Stimulated activated CD4-positive, alpha-beta T cell treated with anti-CD3 and anti-CD28 coated beads, Interleukin-4, amount 100 ng/mL, for 24 hours (primary cell): ENCODE measurements at places on chromosomes 12 and 14.

DNA sequence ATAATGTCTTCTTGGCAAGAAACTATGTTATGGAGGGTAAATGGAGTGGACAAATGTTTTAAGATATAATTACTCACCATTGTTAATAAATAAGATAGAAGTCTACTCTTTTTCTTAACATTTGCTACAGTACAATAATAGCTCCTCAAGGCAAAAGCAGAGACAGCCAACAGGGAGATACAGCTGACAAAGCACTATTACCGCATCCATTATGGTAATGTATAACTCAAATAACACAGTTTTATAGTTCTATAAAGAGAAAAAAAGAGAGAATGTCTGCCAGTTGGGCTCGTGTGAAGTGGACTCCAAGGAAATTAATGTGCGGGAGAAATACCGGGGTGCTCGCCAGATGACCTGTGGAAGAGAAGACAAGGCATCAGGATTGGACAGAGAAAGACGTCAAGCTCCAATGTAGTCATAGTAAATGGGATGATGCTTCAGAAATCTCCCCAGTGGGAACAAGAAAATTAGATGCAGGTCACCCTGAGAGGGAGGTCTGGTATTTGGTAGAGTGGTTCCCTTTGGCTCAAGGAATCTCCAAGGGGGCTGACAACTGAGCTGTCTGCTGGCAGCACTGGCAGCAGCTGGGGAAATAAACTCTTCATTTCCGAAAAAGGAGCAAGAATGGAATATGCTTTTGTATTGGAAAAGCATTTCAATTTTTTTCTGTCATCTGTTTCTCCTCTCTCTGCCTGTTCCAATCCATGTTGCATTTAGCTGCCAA is 343.9 kb downstream of the LRFN5 start:
- DNase-seq, result no peak

DNA sequence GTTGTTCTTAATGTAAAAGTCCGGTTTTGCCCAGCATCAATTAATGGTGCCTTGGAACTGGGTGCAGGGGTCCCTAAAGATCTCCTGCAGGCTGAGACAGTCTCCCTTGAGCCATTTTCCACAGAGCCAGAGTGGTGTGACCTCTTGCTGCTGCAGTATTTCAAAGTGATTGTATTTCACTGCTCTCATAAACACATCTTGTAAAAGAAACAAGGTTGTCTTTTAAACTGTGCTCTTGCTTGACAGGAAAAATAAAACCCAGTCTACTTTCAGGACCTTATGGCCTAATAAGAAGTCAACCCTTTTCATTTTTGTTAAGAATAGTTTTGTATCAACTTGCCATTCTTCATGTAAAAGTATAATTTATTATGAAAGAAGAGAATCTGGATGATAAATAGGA is 44.7 kb downstream of the TMEM117 start:
- DNase-seq, result no peak

DNA sequence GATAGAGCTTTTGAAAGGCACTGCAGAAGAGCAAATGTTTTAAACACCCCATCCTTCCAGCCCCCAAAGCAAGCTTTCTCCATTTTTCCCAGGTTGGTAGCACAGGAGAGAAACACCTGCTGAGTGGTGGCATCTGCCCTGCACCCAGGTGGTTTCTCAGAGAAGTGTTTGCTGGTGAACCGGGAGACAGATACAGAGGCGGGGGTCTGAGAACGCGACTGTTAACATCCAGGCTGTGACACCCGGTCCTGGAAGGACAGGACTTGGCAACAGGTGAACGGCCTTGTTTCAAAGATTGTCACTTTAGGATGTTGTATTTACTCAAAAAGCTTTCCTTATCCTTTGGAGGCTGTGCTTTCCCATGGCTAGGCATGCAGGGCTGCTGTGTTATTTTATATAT is 18.5 kb downstream of the MMAB start:
- DNase-seq, result no peak

DNA sequence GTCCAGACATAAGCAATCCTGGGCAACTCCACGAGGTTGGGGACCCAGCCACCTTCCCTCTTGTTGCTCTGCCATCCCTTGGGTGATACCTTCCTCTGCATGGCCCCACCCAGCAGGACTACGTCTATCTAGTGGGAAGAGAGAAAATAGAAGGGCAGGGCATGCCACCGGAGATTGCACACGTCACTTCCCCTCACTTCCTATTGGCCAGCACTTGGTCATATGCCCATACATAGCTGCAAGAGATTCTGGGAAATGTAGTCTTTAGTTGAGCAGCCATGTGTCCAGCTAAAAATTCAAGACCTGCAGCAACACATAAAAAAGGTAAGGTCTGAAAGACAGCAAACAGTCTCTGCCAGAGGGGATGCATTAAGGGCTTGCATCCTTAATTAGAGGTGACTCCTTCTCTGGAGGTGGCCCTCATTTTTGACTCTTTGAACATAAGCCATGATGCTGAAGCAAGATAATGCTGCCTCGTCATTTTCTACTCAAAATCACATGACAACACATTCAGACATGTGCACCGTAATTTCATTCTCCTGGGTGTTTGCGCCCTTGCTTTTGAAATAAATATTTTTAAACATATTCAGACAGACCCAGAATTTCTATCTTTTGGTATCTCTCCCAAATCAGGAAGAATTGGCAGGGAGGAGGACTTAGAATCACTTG is 91.8 kb upstream of the PWP1 start:
- no peak for DNase-seq

GRCh38 chr14:61330511-61330910 is 9.1 kb downstream of the PRKCH start:
- DNase-seq, result no peak

DNA sequence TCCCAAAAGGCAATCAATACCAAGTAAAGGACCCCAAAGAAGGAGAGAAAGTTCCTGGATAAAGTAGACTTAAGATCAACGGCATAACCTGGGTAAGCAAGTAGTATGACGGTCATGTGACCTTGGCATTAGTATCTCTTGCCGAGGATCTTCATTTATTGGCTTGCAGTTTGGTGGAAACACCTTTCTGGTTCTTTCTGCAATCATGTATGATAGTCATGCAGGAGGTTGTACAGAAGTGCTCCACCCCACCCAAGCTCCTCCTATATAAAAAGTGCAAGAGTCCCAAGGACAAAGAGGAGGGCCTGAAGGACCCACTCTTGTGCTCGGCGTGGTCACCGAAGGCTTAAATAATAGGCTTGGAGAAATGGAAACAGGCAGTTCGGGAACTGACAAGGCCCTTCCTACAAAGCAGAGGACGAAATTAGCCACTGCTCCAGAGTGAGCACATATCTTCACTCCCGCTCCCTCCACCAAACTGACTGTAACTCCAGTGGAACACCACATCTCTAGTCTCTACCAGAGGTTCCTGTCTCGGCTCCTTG is 750 bp downstream of the CS start:
- peak; percentile 34 for DNase-seq

GRCh38 chr14:81990312-81990761 is 456.7 kb upstream of the SEL1L start:
- peak; percentile 32 for DNase-seq

DNA sequence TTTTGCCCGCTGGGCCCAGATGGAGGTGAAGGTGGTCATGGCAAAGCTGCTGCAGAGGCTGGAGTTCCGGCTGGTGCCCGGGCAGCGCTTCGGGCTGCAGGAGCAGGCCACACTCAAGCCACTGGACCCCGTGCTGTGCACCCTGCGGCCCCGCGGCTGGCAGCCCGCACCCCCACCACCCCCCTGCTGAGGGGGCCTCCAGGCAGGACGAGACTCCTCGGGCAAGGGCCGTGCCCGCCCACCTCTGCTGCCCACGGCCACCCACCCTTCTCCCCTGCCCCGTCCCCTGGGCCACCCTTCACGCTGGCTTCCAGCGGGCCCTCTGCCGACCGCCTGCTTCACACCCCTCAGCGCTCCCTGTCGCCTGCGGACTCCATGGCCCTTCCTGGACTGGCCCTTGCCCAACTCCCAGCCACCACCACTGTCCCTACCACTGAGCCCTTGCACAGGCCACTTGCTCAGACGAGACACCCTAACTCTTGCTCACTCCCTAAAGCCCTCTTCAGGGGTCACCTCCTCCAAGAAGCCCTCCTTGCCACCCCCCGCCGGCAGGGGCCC is 42.5 kb downstream of the CYP46A1 start:
- no peak for DNase-seq

DNA sequence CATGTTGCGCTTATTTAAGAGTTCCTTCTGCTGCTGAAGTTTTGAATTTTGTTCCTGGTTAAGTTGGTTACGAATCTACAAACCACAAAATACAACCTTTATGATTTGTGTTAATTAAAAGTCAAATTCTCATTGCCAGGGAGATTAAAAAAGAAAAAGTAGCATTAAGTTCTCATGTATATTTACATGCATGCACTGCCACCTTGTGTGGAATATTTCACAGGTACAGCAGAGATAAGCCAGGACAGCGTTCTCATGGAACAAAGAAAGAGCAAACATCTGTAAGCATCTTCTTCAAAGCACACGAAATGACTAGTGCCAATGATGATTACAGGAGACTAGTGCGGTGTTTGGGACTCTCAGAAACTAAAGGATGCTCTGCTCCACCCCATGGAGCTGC is 34.2 kb downstream of the ZFYVE21 start:
- DNase-seq, result no peak

GRCh38 chr14:54387328-54387727 is 9.5 kb upstream of the CDKN3 start:
- DNase-seq, result no peak

DNA sequence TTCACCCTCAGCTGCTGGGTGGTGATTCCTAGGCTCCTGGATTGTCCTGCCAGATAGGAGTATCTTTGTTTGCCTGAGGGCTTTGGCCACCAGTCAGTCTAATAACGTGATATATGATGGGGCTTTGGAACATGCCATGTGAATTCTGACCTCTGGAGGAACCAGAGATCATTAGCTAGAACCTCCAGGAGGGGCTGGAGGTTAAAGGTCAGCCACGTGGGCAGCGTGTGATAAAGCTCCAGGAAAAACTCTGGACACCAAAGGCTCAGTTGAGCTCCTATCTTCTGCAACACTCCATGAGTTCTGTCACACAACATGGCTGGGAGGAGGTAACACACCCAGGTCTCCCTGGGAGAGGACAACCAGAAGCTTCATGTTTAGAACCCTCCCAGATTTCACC is 251.1 kb downstream of the DAD1 start:
- no peak for DNase-seq

- DNase-seq, result no peak
Observed at GRCh38 chr12:48419116-48419935, 53.0 kb upstream of the ANP32D start.

DNA sequence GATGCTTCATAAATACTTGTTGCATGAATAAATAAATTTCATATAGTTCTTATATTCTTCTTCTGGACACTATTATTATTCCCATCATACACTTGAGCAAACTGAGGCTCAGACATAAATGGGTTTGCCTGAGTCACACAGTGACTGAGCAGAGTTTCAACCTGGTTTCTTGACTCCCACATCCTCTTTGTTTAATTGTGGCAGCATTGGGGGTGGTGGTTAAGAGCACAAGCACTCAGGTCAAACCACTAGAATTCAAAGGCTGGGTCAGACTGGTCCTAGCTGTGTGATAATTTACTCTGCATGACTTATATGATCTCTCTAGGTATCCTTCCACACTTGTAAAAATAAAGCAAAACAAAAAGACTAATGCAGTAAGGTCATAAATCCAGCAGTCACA is 274.9 kb upstream of the SRRM4 start:
- DNase-seq, result no peak

DNA sequence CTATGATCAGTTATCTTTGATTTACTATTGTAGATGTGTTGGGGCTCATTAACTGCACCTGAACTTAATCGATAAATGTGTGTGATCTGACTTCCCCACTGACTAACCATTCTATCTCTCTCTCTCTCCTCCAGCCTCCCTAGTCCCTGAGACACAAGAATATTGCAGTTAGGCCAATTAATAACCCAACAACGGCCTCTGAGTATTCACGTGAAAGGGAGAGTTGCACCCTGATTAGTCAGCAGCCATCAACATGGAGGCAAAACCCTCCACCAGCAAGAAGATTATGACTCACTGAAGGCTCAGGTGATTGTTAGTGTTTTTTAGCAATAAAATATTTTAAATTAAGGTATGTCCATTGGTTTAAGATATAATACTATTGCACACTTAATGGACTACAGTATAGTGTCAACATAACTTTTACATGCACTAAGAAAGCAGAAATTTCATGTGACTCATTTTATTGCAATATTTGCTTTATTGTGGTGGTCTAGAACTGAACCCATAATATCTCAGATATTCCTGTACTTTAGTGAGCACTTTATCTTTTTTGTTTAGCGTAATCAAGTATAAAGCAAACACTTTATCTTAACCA is 77.1 kb upstream of the PTGDR start:
- DNase-seq, result no peak

- no peak for DNase-seq
Observed at GRCh38 chr12:115716551-115716950, 560.9 kb downstream of the MED13L start.

- DNase-seq, result no peak
Observed at GRCh38 chr14:70468731-70469130, 16.8 kb downstream of the ADAM21 start.

GRCh38 chr12:24455811-24456210 is 493.1 kb downstream of the BCAT1 start:
- DNase-seq, result no peak

GRCh38 chr14:91636604-91637003 is 95.3 kb downstream of the CATSPERB start:
- DNase-seq, result no peak

DNA sequence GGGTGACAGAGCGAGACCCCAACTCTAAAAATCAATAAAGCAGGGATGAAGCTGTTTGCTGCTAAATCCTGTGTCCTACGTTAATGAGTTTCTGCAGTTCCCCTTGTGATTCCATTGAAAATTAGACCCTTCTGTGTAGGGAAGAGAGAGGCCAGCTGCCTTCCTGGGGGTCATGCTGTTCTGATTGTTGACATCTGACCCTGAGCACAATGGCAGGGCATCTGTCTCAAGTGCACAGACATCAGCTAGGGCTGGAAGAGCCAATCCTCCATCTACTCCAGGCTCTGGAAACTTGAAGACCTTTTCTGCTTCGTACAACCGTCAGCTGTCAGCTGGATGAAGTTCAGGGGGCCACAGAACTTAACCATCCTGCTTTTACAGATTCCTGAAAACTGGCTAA is 10.1 kb downstream of the FBXL14 start:
- no peak for DNase-seq
